ENCODE measurements at places on chromosomes 2 and 18.
A peak's percentile ranks its signal among the peaks of the same experiment; 100 is the strongest.

- DNase-seq: no peak
These were observed 178.8 kb upstream of the CHST9 start for GRCh38 chr18:27363872-27364271.

GRCh38 chr2:238141541-238142318 is 3.3 kb downstream of the KLHL30 start:
- DNase-seq: peak; percentile 93

DNA sequence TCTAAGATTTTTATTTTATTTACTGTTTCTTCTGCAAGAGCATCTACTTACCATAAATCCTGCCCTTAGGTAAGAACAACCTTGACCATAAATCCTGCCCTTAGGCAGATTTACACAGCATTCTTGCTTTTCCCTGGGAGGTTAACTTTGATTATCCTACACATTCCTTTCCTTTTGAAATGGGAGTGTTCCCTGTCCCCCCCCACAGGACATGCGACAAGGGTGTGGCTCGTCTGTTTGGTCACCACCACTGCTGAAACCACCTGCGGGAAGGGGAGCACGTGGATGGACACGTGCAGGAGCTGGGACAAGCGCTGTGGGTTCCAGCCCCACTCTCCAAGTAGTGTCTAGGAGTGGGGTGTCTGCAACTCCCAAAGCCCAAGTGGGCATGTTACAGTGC is 239.3 kb upstream of the SP5 start:
- peak; percentile 66 for DNase-seq

- peak; percentile 75 for DNase-seq
These were observed 7.5 kb upstream of the MOCOS start for GRCh38 chr18:36179562-36180355.

GRCh38 chr18:48863432-48864065 is 87.2 kb downstream of the SMAD7 start:
- no peak for DNase-seq

DNA sequence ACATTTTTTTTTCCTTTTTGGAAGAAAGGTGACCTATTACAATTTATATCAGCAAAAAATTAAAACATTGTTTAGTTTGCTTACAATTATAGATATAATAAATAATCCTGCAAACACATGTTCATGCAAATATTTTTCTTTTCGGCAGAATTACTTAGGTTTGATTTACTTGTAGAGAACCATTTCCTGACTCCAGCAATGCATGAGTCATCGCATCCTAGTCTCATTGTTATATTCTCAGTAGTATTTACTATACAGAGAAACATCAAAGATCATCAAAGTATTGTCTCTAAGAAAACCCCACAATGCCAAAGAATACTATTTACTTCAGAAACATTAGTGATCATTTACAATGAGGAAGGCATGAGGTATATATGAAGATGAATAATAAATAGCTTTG is 40.4 kb upstream of the MTIF2 start:
- no peak for DNase-seq

DNA sequence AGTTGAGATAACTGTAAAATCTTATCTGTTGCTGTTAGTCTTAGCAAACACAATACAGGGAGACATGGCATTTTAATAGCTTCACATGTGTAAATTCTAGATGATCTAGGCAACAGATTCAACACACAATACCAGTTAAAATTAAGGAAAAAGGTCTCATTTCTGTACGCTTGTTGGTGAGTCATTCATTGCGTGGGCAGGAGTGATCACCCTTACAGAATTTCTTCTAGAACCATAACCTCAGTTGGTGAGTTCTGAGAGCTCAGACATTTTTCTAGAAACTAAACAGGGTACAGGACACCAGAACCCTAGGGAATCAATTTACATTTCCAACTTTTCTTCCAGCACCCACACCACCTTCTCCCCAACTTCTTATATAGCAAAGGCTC is 81.9 kb downstream of the SLC8A1 start:
- no peak for DNase-seq

DNA sequence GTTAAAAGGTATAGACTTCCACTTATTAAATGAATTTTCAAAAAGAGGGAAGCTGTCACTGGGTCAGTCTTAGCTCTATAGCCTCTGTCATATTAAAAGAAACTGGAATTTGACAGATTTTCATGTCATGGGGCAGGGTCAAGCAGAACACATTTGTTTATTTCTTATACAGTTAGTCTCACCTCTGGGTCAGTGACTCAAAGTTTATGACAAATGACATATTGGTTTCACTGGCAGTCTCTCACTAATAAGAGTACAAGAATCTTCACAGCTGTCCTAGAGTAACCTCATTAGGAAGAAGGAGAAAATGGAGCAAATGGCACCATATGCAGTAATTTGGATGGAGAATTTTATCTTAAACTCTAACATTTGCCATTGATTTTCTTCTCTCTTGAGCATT is 63.2 kb downstream of the MBD2 start:
- DNase-seq: no peak

DNA sequence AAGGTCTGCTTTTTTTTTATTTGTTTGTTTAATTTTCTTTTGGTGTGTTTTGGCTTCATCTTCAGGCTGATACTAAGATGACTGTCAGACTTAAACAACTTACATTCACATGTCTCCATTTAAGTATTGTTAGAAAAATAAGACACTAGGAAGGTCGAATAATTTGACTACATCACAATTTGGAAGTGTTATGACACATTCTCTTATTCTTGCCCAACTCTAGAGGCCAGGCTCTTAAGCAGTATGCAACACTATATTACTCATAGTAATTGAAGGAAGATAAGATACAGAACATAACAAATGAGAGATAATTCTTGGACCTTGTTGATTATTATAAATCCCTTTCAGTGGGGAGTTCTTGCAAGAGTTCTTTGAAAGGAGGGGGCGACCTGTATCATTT is 295.3 kb upstream of the COL3A1 start:
- DNase-seq: no peak

GRCh38 chr2:30663806-30664205 is 143.4 kb downstream of the CAPN13 start:
- no peak for DNase-seq

DNA sequence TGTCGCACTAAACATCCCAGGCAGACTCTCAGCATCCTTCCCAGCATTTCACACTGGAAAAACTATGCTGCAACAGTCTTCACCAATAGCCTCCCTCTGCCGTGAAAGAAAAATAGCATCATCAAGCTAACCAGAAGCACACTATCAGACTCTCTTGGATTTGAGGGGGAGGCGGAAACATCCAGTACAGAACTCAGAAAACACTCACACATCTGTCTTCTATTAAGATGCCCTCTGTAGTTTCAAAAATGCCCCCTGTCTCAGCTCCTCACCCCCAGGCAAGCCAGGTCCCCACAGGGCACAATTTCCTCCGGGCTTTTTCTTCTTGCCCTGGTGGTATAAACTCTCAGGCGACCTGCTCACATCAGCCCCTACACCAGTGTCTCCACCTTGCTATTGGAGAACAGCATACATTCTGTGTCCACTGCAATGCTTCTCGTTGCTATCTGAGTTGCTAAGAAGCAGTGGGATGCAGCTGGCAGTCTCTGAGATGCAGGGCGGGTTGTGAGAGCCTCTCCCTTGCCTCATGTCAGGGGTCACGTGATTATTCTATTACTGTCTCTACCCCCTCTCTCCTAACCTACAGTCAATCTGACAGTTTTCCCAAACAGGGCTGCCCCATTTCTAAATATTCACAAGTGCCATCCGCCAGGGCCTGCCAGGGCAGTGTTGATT is 189.9 kb downstream of the INO80D start:
- DNase-seq: no peak

GRCh38 chr2:65604246-65604645 is 171.8 kb upstream of the SPRED2 start:
- DNase-seq: no peak

- DNase-seq: no peak
These were observed 9.3 kb upstream of the RNU4ATAC start for GRCh38 chr2:121521359-121521758.

DNA sequence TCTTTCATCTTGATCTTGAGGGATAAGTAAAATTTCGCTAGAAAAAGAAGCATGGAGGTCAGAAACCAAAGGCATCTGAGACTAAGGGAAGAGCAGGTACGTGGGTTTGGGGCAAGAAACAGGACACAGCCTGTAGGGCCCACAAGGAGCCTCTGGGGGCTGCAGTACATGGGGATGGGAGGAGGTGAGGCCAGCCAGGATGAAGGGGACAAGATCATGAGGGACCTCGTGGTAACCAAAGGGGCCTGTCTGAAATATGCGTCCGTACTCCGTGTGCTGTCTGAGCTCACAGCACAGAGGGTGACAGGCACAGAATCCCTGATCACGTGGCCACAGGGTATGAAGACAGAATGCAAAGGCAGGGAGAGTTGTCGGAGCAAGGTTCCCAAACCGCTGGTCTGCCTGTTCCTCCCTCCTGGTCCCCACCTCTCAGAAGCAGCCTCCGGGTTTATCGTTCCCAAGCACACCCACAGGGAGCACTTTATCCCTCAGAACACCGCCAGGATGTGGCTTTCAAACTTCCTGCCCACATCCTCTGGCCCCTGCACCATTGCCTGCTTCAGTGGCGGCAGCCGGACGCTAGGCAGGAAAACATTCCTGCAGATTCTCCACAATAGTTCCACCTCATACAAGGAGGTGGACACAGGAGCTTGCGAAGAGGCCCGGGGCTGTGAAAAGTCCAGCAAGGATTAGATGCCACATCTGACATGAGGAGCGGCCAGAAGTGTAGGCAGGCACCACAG is 12.0 kb downstream of the TMEM163 start:
- DNase-seq: no peak

GRCh38 chr2:102514061-102514785 is 41.2 kb downstream of the SLC9A4 start:
- no peak for DNase-seq

DNA sequence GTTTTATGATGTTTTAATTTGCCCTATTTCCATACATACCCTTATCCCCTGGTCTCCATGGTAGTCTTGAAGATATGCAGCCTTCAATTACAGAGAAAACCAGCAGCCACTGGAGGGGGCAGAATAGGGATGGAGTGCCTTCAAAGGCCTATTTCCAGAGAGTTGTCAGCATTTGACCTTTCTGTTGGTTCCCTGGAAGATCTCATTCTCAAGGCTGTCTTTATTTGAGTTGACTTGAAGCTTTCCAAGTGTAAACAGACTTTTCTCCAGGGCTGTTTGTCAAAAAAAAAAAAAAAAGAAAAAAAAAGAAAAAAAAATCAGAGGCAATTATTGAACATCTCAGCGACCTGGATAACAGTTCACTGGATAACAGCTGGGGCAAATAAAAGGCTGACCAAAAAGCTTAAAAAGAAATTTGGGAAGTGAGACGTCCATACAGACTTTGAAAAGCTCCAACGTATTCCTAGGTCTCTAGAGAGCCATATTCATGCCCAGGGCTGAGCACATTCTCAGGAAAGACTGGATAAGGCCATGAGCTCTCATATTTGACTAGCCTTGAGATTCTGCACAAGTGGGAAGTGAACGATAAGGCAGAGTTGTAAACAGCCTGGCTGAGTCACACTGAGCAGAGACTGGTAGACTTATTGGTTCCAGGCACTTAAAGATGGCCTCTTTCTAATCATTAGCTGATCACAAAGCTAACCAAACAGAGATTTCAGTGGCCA is 126.6 kb downstream of the VAPA start:
- DNase-seq: no peak

DNA sequence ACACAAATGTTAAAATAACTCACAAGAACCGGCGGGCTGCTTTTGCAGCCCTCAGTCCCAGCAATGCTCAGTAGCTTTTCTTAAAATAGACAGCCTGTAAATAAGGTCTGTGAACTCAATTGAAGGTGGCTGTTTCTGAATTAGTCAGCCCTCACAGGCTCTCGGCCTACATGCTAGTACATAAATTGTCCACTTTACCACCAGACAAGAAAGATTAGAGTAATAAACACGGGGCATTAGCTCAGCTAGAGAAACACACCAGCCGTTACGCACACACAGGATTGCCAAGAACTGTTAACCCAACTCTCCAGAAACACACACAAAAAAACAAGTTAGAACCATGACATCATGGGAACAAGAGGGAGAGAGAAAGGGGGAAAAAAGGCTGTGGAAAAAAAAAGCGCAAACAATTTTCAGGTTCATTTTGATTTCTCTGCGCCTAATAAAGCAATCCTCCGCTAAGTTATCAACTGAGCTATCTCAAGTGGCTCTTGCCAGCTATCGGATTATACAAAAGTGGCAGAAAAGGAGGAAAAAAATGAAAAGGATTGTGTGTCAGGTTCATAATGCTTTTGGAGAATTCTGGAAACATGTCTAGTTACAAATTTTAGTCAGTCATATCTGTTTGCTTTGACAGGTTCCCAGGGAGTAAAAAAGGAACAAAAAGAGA is 89.1 kb downstream of the ZEB2 start:
- no peak for DNase-seq

DNA sequence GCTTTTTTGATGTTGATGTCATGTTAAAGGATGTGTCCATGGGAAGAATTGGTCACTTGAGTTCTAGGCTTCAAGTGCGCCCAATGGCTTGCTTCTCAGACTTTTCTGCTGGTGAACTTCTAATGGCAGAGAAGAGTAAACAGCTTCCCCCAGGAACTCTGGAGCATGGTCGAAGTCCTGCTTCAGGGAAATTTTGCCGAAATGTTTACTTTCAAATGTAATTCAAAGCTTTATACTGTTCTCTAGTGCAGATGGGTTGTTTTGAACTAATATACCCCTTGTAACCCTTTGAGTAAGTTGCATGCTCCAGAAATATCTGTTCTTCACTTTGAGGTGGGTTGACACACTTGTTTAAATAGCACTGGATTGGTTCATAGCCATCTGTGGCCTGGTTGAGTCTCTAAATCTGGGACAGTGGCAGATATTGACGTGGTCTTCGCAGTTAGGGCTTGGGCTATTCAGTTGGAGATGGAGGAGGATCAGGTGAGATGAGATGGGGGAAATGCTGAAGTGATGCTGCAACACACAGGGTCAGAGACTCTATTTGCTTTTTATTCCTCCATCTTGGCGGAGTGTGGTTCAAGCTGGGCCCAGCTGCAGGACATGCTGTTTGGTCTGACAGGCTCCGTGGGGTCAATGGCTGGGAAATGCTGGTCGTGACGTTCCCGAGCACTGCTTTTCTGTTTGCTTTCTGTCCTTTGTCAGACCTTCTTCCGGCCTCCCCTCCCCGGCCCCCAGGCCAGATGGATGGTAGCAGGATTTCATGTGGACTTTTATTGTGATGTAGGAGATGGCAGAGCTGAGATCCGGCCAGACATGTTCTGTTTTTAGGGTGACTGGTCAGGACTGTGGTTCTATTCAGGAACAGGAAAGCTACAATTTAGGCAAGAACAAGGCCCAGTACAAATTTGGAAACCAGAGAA is 35.9 kb downstream of the MYO1B start:
- DNase-seq: no peak

GRCh38 chr2:146579147-146579930 is 1265.5 kb upstream of the ACVR2A start:
- no peak for DNase-seq
